Stimulated activated CD4-positive, alpha-beta T cell treated with anti-CD3 and anti-CD28 coated beads, Interleukin-1b, Interleukin-23, amount 100 ng/mL, for 48 hours (primary cell): ENCODE measurements at places on chromosomes 16 and 17.

GRCh38 chr17:33390479-33391176 lies 97.5 kb upstream of the ASIC2 start:
- no peak for DNase-seq

- DNase-seq, result no peak
Measured at GRCh38 chr17:30530346-30531025, 53.3 kb downstream of the GOSR1 start.

DNA sequence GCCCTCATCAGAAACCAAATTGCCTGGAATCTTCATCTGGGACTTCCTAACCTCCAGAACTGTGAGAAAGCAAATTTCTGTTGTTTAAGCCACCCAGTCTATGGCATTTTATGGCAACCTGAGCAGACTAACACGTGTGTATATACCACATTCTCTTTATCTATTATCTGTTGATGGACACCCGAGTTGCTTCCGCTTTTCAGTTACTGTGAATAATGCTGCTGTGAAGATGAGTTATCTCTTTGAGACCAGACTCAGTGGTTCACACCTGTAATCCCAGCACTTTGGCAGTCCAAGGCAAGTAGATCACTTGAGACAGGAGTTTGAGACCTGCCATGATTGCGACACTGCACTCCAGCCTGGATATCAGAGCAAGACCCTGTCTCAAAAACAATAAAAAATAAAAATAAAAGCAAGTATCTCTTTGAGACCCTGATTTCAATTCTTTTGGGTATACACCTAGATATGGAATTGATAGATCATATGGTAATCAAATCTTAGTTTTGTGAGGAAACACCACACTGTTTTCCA lies 27.2 kb upstream of the CNEP1R1 start:
- DNase-seq, result no peak

DNA sequence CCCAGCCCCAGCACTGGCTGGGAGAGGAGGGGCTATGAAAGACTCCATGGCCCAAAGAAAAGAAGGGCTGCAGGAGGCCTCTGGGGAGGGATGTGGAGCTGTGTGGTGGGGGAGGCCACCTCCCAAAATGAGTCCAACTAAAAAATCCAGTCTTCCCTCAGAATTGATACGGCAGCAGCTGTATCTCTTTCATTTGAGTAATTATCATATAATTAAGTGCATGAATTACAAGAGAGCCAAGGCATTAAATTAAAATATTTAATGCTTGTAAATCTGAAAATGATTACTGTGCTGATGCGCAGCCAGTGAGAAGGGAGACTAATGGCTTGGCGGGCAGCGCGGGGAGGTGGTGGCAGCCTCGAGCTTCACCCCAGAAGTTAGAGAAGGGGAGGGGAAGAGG lies 192.8 kb downstream of the C16orf78 start:
- DNase-seq, result no peak

- no peak for DNase-seq
Measured at GRCh38 chr16:49697631-49698452, 158.1 kb downstream of the ZNF423 start.

DNA sequence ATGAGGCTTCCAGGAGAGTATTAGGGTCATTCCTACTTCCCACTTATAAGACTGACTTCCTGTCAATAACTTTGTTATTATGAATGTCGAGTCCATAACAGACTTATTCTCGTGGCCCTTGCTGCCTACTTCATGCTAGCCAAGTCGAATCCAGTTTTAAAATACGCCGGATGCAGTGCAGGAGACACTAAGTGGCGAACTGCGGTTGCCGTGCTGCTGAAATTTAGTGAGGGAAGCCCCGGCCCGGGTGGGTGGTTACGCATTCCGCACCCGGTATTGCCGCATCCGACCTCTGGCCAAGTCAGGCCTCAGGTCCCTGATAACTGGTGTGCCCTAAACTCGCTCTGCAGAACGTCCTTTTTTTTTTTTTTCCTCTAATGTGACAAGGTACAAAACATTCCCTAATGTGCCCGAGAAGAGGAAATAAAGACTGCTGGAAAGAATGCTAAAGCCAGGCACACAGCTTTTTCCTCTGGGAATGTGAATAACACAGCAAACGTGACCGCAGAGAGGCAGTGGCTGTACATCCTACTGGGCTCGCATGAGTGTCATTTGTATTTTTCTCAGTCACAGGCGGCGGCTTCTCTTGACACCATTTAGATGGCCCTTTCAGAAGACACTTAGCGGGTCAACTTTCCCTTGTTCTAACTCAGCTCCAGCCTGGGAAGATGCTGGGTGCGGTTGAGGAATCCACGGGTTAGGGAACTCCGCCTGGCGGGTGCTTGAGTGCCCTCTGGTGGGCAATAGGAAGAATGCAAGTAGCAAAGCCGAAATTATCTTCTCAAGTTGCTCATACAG lies 7.1 kb upstream of the AKTIP start:
- DNase-seq, result peak; percentile 38

- DNase-seq, result no peak
Measured at GRCh38 chr16:58638148-58639036, 8.8 kb upstream of the CNOT1 start.

GRCh38 chr16:67333315-67333714 lies 6.7 kb downstream of the LRRC36 start:
- no peak for DNase-seq

DNA sequence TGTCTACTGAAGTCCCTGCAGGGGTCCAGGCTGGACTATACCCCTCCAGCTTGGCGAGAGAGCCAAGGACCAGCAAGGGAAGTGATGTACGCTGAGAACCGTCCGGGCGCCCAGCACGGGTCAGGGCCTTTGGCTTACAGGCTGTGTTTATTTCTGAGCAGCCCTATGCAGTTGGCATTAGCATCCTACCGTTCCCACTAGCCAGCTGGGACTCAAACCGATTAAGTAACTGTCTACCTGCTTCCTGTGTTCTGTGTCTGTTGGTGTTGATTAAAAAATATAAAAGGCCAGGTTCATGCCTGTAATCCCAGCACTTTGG lies 73.8 kb downstream of the CMIP start:
- DNase-seq, result no peak

DNA sequence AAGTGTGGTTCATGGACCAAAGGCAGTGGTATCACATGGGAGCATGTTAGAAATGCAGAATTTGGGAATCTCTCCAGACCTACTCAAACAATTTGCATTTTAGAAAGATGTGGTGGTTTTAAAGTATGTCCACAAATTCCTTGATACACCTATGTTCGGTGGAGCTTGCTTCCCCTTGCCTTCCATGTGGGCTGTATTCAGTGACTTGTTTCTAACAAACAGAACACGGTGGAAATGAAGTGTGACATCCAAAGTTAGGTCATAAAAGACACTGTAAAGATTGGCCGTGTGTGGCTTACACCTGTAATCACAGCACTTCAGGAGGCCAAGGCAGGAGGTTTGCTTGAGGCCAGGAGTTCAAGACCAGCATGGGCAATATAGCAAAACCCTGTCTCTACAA lies 16.7 kb downstream of the COQ7 start:
- no peak for DNase-seq

GRCh38 chr17:283911-284675 lies 68.5 kb downstream of the RPH3AL start:
- no peak for DNase-seq
